RPMI8226 (cell line): ENCODE measurements at places on chromosomes 3 and 15.

DNA sequence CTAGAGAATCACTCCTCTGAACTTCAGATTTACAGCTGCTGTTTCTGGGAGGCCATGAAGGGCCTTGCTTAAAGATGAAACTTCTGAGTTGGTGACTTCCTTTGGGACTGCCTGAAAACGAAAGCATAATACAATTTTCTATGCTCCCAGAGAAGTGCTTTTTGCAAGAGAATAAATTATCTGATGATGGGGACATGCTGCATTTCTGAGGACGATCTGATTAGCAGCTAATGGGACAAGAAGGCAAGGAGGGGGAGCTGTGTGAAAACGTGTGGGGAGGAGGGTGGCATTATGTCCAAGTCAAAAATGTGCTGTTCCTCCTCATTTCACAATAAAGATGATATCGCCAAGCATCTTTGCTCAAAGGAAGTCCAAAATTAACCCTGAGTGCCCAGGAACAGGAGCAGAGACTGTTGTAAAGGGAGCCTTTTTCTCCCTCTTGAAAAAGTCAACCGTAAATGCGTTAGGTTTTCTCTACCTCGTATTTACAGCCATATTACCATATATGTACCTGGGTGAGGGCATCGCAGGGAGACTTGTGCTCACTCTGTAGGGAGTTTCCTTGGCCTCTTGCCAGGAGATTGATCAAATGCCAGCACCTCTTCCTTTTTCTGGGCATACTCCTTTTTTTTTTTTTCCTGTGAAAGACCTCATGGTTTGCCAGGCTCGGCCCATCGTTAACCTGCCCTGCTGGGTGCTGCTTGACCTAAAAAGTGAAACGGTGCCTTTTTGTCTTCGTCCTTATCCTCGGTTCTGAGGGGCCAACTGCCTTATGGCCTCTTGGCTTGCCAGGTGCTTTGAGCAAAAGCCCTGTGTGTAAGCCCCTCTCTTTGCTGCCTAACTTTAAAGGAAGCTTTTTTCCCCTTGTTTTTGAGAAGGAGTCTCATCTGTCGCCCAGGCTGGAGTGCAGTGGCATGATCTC lies 11.5 kb downstream of the ITPR1 start:
- DNase-seq: peak; percentile 29

DNA sequence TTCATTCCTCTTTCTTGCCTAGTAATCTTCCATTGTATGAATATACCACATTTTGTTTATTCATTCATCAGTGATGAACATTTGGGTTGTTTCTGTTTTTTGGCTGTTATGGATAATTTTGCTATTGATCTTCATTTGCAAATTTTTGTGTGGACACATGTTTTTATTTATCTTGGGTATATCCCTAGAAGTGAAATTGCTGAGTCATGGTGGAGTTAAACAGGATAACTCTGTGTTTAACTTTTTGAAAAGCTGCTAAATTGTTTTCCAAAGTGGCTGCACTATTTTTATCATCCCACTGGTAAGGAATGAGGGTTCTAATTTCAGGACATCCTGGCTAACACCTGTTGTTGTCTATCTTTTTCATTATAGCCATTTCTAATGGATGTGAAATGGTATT lies 74.6 kb upstream of the ARL6 start:
- no peak for DNase-seq

DNA sequence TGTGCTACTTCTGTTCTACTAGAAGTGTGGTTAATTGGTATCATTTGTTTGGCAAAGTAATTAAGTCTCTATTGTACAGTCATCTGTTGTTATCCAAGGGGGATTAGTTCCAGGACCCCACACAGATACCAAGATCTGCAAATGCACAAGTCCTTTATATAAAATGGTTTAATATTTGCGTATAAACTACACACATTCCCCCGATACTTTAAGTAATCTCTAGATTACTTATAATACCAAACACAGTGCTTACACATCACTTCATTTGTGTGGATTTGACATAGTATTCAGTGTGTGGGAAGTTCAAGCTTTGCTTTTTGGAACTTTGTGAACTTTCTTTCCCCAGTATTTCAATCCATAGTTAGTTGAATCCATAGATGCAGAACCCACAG lies 50.5 kb upstream of the ABI3BP start:
- no peak for DNase-seq

- DNase-seq: no peak
These were observed 123.3 kb upstream of the MME start for GRCh38 chr3:154956815-154957214.

DNA sequence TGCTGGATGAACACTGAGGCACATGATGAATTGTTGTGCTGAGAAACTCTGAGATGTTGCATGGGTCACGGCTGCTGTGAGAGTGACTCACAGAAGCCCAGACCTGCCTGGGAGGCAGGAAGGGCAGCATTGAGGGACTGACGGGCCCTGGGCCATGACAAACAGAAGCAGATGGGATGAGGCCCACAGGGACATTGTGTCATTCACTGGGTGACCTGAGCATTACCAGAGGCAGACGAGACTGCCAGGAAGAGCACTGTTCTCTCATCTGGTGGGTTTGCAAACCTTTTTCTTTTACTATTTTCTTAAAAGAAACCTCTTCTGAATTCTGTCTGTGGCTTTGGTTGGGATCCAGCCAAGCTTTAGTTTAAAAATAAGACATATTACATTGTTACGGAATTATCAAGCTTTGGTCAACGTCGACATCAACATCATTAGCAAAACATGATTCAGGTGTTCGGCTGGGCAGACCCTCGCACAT lies 67.8 kb downstream of the BDH1 start:
- DNase-seq: no peak

- no peak for DNase-seq
These were observed 51.0 kb upstream of the PLXND1 start for GRCh38 chr3:129657261-129658046.

GRCh38 chr3:125662675-125663074 lies 67.4 kb upstream of the OSBPL11 start:
- no peak for DNase-seq

GRCh38 chr3:159829539-159830227 lies 159.0 kb upstream of the IL12A start:
- DNase-seq: peak; percentile 29

- no peak for DNase-seq
These were observed 6.6 kb upstream of the CD47 start for GRCh38 chr3:108097322-108098002.

DNA sequence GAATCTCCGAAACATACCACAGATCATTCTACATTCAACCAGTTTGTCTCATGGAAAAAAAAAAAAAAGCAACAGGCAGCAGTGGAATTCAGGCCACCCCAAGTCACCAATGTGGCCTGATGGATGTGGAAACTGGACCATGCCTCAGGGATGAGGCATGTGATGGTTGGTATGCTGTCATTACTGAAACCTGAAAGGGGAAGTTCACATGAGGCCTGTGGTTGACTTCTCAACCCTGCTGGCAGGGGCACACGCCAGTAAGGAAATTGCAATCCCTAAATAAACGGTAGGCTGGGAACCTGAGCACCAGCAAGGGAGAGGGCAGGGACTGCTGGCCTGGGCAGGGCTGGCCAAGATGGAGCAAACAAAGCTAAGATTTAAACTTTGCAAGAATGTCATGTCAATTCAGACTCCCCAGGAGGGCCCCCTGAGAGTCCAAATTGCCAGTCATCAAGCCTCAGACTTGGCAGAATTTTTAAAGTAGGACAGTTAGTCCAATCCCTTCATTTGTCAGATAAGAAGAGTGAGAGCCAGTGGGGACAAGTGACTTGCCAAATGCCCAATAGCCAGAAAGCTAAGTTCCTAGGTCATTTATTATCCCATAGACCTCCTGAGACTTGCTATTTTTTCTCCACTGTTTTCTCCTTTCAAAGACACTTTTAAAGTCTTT lies 310.4 kb downstream of the ERC2 start:
- peak; percentile 34 for DNase-seq

- DNase-seq: no peak
These were observed 27.5 kb upstream of the THRB start for GRCh38 chr3:24522146-24522579.

DNA sequence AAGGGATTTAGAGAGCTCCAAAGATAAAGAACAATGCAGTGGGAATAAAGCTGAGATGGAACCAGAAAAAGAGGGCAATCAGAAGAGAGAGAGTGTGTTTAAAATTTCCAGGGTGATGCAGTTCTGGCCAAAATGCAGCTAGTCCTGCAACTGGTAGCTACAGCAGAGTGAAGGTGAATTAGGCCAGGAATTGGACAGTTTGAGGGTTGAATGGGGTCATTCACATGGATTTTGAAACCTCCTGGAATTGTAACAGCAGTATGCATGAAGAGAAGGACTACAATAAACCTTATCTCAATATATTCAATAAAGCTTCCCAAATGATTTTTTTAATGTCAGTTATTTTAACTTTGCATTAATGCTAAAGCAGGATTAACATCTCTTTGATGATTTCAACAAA lies 85.2 kb downstream of the CBLB start:
- DNase-seq: no peak
